ENCODE measurements at places on chromosomes 7 and 10.

GRCh38 chr10:35637462-35637861 is 4.6 kb downstream of the FZD8 start:
- DNase-seq: no peak

DNA sequence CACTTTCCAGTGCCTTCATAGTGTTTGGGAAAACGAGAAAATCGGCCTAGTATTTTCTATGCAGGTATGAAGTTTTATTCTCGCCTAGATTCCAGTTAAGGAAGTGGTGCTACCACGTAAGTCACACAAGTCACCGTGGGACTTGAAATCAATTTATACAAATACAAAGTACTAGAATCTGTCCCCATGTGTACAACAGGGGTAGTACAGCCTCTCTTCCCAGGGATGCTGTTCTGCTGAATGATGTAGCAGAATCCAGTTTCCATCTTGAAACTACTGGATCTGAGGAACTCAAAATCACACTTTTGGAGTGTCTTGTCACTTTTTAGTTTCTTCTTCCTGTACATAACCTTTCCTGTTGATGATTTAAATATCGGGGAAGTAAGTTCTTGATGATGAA is 129.4 kb downstream of the SFMBT2 start:
- no peak for DNase-seq

DNA sequence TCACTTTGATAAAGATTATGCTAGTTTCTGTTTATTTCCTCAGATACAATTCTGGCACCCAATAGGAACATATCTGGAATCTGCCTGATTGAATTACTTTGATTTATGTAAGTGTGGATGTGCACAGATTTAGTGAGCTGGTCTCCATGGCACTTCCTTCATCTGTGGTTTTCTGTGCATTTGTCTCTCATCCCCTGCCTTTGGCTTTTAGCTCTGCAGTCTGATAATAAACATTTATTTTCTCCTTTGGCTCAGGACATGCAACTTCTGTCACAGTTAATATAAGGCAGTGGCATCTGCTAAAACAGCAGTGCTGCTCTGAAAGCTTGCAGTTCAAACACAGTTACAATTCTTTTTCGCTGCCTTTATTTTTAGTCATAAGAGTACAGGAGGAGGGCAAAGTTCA is 273.7 kb upstream of the CHRM2 start:
- no peak for DNase-seq

- no peak for DNase-seq
Measured at GRCh38 chr10:23534326-23534725, 95.5 kb downstream of the OTUD1 start.

GRCh38 chr10:123636598-123637325 is 29.4 kb upstream of the GPR26 start:
- DNase-seq: no peak

GRCh38 chr7:128986609-128987008 is 48.9 kb downstream of the IRF5 start:
- no peak for DNase-seq

GRCh38 chr10:88952647-88953111 is at the start of gene ACTA2:
Gene ACTA2, minus strand, starts transcription at chr10:88952773. Its CDS starts 3,843 bp downstream, at chr10:88948930.
- DNase-seq: peak; percentile 94

DNA sequence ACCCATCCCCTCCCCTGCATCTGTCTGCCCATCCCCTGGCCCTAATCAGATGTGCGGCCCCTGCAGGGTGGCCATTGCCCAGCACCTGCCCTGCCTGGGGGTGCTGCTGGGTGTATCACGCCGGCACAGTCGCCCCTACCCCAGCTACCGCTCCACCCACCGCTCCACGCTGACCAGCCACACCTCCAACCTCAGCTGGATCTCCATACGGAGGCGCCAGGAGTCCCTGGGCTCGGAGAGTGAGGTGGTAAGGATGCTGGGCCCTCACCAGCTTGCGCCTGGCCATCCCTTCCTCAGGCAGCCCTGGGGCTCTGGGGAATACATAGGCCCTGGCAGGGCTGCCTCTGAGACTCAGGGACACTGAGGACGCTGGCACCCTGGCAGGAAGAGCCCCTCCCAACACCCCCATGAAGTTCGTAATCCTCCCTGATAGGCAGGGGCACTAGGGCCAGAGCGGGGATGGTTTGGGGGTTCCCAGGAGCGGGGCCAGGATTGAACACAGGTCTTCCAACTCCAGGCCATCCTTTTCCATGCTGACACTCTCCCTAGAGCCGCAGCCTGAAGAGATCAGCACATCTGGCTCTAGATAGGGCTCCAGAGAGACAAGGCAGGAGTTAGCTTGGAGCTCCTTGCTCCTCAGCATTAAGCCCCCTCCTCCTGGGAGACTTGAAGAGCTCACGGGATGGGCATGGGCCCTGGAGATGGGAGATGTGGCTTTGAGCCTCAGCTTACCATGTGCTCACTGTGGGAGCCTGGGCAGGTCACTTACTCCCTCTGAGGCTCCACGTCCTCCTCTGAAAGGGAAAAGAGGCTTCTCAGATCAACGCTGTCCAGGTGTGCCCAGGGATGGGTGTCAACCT is 5.9 kb upstream of the LDB3 start:
- no peak for DNase-seq

GRCh38 chr10:111004016-111004415 is 72.8 kb upstream of the ADRA2A start:
- no peak for DNase-seq

DNA sequence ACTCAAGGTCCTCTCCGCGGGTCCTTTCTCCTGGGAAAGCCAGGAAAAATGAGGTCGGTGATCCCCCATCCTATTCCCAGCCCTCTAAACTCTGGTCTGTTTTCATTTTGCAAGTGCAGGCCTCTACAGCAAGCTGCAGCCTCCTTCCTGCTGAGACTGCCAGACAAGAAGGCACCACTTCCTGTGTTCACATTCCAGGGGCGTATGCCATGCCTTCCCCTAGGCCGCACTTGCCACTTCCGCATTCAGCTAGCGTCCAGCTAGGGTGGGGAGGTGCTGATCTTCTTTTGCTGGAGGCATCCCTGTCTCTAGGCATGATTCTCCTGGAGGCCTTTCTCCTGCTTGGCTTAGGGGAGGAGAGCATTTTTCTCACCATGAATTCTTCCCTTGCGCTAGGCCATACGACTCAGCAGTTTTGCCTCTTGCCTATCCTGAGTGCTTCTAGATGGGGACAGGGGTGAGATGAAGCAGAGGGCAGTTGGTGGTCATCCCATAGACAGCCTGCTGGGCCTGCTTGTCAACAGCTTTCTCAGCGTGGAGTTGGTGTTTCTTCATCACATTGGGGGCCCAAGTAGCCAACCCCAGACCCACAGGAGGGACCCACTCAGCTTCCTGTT is 328.9 kb downstream of the RPS24 start:
- no peak for DNase-seq

- no peak for DNase-seq
Measured at GRCh38 chr7:140458916-140459315, 20.4 kb downstream of the MKRN1 start.

GRCh38 chr7:99305473-99306260 is 20.0 kb upstream of the ARPC1A start:
- DNase-seq: no peak

GRCh38 chr7:34747867-34748727 is 90.1 kb downstream of the NPSR1 start:
- no peak for DNase-seq

GRCh38 chr10:70558871-70559810 is 43.4 kb downstream of the PRF1 start:
- no peak for DNase-seq

DNA sequence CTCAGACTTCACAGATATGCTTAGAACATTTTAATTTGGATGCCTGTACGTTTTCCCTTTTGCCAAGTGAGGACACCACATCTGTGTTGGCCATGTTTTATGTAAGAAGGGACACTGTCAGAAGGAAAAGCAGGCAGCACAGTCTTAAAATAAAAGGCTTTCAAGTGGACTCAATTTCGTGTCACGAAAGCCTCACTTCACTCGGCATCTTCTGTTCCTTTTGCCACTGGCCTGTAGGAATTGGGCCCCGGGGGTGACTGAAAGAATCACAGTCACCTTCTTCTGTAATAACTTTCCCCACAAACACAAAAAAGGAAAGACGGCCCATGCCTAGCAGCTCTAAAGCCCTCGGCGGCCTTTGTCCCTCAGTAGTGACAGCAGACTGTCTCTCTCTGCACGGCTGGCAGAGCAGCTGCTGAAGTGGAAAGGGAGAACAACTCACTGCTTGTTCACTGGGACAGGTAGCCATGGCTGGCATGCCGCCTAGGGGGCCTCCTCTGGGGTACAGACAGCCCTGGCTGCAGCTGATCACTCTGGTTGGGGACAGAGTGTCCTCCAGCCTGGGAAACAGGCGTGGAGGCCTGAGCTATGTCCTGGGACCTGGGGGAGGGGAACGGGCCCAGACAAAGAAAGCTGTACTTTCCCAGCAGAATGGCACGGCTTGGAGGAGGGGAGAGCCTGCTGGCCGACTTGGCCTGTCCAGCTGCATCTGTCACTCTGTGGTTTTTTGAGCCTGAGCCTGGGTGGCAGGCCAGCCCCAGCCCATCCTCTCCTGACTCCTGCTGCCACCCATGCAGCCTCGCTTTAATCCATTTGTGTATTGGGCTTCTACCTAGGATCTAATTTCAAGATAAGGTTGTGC is 4.4 kb downstream of the RASSF4 start:
- peak; percentile 94 for DNase-seq

DNA sequence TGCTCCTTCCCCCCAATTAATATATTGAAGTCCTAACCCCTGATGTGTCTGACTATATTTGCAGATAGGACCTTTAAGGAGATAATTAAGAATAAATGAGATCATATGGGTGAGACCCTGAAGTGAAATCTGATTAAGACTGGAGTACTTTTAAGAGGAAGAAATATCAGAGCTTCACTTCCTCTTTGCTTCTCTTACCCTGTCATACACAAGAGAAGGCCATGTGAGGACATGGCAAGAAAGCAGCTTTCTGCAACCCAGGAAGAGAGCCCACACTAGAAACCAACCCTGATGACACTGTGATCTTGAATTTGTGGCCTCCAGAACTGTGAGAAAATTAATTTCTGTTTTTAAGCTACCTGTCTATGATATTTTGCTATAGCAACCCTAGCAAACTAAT is 44.2 kb downstream of the JMJD1C start:
- DNase-seq: no peak

- no peak for DNase-seq
Measured at GRCh38 chr7:11315666-11316258, 342.1 kb downstream of the PHF14 start.

GRCh38 chr10:11017000-11017569 is 587 bp upstream of the CELF2 start:
- no peak for DNase-seq

- no peak for DNase-seq
Measured at GRCh38 chr7:46969303-46970130, 612.4 kb downstream of the TNS3 start.

DNA sequence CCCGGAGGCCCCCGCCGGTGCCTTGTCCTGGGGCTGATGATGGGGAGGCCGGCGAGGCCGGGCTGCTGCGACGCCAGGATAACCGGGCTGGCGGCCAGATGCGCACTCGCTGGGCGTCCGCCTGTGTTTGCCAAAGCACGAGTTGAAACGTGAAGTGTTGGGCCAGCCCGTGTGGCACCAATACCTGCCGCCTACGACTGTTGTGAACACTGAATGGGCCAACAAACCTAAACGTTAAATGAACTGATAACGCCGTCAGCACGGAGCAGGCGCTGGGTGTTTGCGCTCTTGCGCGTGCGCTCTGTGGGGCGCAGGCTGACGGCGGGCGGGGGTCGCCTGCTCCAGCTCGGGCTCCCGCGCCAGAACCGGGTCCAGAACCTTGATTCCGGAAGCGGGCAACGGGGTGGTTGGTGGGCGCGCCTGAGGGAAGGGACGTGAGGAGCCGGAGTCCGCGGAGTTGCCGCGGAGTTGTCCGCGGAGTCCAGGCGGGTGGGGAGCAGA is 658 bp downstream of the CYP2E1 start:
- no peak for DNase-seq

- no peak for DNase-seq
Measured at GRCh38 chr10:22002591-22003176, 846 bp downstream of the DNAJC1 start.

DNA sequence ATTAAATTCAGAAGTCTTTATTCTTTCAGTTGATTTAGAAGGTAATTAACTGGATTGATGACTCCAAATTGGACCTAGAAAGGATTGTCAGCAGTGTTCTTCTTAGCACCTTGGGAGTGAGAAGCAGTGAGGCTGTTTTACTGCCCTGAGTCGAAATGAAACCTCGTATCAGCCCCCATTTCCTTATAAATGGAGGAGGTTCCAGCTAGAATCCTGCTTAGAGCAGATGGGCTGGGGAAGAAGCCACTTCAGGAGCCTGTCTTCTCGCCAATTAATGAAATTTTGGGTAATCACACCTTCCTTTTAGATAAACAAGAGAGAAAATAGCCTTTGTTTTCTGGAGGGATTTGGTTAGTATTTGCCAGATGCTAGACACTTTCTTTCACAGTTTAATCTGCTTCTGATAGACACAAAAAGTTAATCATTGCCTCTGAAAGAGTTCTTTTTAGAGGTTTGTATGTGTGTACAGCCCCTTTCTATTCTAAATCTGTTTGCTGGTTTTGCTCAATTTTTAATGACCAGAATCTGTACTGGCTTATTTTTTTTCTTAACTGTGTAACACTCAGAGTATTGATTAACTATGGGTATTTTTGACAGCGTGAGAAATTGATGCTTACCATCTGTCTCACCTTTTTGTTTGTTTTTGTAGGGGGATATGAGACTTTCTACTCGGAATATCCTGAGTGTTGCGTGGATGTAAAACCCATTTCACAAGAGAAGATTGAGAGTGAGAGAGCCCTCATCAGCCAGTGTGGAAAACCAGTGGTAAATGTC is 4.6 kb downstream of the DUSP5 start:
- no peak for DNase-seq

- no peak for DNase-seq
Measured at GRCh38 chr10:70673043-70673928, 980 bp downstream of the ADAMTS14 start.
